NCI-H345 (cell line): ENCODE measurements at places on chromosomes 16 and 17.

DNA sequence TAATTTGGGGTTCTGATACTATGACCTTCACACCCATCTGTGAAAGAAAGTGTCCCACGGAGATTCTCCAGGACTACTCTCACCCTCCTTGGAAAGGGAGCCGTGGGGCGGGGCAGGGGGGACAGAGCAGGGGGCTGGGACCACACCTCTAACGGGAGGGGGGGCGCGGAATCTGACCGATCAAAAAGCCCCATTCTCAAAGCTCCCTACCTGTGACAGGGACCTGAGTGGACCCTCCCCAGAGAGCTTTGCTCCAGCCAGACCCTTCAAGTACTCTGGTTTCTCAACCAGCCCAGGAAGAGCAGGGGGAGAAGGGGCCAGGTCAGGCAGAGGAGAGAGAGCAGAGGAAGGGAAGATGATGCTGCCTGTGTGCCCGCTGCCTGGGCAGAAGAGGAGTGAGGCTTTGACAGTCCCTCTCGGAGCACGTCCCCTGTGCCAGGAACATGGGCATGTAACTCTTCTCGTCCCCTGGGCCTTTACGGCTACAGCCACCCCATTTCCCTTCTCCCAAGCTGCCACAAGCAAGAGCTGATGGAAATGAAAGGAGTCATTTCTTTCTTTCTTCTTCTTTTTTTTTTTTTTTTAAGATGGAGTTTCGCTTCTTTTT lies 682 bp downstream of the XAF1 start:
- DNase-seq: no peak

- no peak for DNase-seq
Measured at GRCh38 chr16:21302898-21303528, 24.9 kb upstream of the CRYM start.

- DNase-seq: peak; percentile 28
Measured at GRCh38 chr17:67602974-67603373, 114.8 kb upstream of the NOL11 start.

- no peak for DNase-seq
Measured at GRCh38 chr16:82814059-82814458, 187.3 kb downstream of the CDH13 start.

GRCh38 chr16:26453215-26453614 lies 613.5 kb upstream of the C16orf82 start:
- DNase-seq: no peak
